ENCODE measurements at places on chromosomes 13 and 19.

DNA sequence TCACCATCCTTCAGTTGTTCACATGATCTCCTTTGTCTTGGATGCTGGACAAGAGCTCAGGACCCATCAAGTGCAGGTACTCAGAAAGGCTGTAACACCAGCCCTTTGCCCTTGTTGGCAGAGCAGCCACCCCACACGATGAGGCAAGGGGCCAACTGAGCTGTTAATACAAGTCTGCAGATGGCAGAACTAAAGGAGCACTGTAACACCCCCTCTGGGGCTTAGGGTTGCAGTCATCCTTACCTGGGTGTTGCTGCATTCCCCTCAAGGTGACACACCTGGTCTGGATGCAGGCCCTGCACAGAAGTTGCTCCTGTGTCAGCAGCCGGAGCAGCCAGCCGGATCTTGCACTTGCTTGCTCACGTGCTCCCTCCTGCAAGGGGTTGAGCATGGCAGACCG lies 52.0 kb downstream of the STARD13 start:
- no peak for DNase-seq

- DNase-seq, result no peak
Observed at GRCh38 chr19:30710721-30711120, 338.5 kb downstream of the ZNF536 start.

GRCh38 chr19:6865849-6866248 lies 21.5 kb upstream of the ADGRE1 start:
- no peak for DNase-seq

- no peak for DNase-seq
Observed at GRCh38 chr19:50722201-50723013, 757 bp upstream of the CLEC11A start.

GRCh38 chr19:29706635-29707034 lies 8.4 kb downstream of the C19orf12 start:
- DNase-seq, result no peak

DNA sequence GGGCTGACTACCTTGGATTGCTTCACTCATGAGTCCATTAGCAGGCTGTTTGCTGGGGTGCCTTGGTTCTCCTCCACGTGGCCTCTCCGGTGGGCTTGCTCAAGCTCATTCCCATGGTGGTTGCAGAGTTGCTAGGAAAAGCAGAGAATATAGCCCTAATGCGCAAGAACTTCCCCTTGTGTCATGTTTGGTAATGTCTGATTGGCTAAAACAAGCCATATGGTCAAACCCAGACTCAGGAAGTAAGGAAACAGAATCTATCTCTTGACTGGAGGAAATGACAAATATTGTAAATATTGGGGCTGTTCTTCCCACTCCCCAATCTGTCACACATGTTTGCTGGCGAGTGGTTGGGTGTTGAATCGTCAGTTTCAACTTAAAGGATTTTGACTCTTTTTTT lies 12.1 kb downstream of the NFILZ start:
- no peak for DNase-seq

DNA sequence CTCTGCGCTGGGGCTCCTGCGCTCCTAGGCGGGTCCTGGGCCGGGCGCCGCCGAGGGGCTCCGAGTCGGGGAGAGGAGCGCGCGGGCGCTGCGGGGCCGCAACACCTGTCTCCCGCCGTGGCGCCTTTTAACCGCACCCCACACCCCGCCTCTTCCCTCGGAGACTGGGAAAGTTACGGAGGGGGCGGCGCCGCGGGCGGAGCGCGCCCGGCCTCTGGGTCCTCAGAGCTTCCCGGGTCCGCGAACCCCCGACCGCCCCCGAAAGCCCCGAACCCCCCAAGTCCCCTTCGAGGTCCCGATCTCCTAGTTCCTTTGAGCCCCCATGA lies at the start of gene GJB2:
Gene GJB2, minus strand, starts transcription at position 103 of the 326 bp plus-strand sequence. CDS start 3,357 bp downstream, outside the sequence.
- no peak for DNase-seq

DNA sequence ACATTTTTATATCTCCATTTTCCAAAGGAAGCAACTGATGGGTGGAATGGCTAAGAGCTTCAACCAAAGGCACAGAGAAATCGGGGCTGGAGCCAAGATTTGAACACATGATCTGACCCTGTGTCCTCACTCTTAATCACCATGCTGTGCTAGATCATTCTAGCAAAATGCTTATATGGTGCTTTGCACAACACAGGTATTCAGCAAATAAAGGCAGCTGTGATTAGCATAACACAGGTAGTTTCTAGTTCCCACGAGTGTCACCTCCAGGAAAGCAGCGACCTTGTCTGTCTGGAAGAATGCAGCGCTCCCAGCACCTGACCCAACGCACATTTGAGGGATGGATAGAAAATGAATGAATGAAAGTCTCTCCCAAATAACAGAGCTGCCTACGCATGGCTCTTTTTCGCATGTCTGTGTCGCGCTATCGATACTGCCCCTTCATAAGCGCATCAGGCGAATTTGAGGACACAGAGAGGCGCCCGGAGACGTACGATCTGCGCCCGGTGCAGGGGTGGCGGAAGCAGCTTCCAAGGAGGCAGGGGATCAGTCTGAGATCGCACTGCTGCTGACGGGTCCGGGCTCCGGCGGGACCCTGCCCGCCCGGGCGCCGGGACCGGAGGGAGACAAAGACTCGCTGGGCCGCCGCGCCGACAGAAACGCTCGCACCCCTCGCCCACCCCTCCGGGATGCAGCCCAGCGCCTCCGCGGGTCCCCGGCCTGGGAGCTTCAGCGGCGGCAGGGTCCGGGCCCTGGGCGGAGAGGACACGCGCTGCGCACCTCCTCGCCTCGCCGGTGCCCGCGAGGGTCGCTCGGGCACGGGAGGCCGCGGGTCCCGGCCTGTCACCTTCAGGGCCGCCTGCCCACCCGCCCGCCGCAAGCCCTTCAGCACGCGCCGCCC lies 609 bp downstream of the EPS15L1 start:
- no peak for DNase-seq

GRCh38 chr13:50244355-50244712 lies 229.1 kb downstream of the KCNRG start:
- no peak for DNase-seq

Data from RWPE2 (cell line).